Esophagus muscularis mucosa (tissue), 4 donors: ENCODE measurements at places on chromosomes 2 and 18. TPM values are rescaled to one million over a fixed set of nuclear protein-coding genes. Genes with fewer than 3 reads are reported as not detected.

SP9 gene
- not detected for total RNA-seq

CRYGD gene
- not detected for total RNA-seq

CIB4 gene
- total RNA-seq = not detected

ACADL gene
- 1.5 TPM for total RNA-seq

EVA1A gene
- total RNA-seq = 0.69 TPM

RAB6C gene
- total RNA-seq = 0.57 TPM

IGFBP5 gene
- total RNA-seq = 547 TPM

LIMS3 gene
- total RNA-seq = 2.2 TPM

CYS1 gene
- 56.4 TPM for total RNA-seq

FBLN7 gene
- total RNA-seq = 1.1 TPM

GALNT14 gene
- total RNA-seq = 0.33 TPM

CD8B2 gene
- not detected for total RNA-seq

SCYGR7 gene
- not detected for total RNA-seq

C2orf15 gene
- not detected for total RNA-seq

DCDC2C gene
- total RNA-seq = not detected

ERFE gene
- not detected for total RNA-seq

SNORC gene
- 2.0 TPM for total RNA-seq

ZNF396 gene
- total RNA-seq = 2.5 TPM

KIF1A gene
- total RNA-seq = 3.9 TPM

ZBTB7C gene
- total RNA-seq = 13.2 TPM

UGT1A3 gene
- total RNA-seq = not detected

GNAL gene
- total RNA-seq = 19.5 TPM

DAPL1 gene
- total RNA-seq = not detected

LBX2 gene
- total RNA-seq = 0.69 TPM

PLCL1 gene
- total RNA-seq = 79.0 TPM

LGALSL gene
- total RNA-seq = 18.7 TPM

ACMSD gene
- total RNA-seq = not detected

CCDC141 gene
- total RNA-seq = 8.7 TPM

MROH2A gene
- not detected for total RNA-seq

GPR75 gene
- total RNA-seq = 1.2 TPM

UGT1A1 gene
- not detected for total RNA-seq

PROM2 gene
- 2.9 TPM for total RNA-seq

LDLRAD4 gene
- total RNA-seq = 40.4 TPM

REG1B gene
- not detected for total RNA-seq

TRIM43 gene
- total RNA-seq = not detected

NAT8 gene
- not detected for total RNA-seq

MEP1B gene
- total RNA-seq = 0.23 TPM

IL18R1 gene
- total RNA-seq = 7.5 TPM

SLC38A11 gene
- total RNA-seq = 3.8 TPM

METTL4 gene
- total RNA-seq = 5.5 TPM

AQP12A gene
- not detected for total RNA-seq

GAREM2 gene
- 5.5 TPM for total RNA-seq

DGUOK gene
- total RNA-seq = 36.4 TPM

MARCHF4 gene
- total RNA-seq = not detected

FAM168B gene
- total RNA-seq = 155 TPM

EFHD1 gene
- total RNA-seq = 13.3 TPM

TOGARAM2 gene
- 0.57 TPM for total RNA-seq

PPP1R1C gene
- total RNA-seq = not detected

TSHZ1 gene
- 37.3 TPM for total RNA-seq

YIPF4 gene
- 26.3 TPM for total RNA-seq

IHH gene
- total RNA-seq = not detected

ASXL3 gene
- 0.66 TPM for total RNA-seq

SPRED2 gene
- 17.9 TPM for total RNA-seq

MREG gene
- total RNA-seq = 0.40 TPM

IL18RAP gene
- 0.57 TPM for total RNA-seq

IL1RL1 gene
- 4.3 TPM for total RNA-seq

SELENOI gene
- 6.4 TPM for total RNA-seq
